EL (cell line): ENCODE measurements at places on chromosomes 7 and 10.
A peak's percentile ranks its signal among the peaks of the same experiment; 100 is the strongest.

DNA sequence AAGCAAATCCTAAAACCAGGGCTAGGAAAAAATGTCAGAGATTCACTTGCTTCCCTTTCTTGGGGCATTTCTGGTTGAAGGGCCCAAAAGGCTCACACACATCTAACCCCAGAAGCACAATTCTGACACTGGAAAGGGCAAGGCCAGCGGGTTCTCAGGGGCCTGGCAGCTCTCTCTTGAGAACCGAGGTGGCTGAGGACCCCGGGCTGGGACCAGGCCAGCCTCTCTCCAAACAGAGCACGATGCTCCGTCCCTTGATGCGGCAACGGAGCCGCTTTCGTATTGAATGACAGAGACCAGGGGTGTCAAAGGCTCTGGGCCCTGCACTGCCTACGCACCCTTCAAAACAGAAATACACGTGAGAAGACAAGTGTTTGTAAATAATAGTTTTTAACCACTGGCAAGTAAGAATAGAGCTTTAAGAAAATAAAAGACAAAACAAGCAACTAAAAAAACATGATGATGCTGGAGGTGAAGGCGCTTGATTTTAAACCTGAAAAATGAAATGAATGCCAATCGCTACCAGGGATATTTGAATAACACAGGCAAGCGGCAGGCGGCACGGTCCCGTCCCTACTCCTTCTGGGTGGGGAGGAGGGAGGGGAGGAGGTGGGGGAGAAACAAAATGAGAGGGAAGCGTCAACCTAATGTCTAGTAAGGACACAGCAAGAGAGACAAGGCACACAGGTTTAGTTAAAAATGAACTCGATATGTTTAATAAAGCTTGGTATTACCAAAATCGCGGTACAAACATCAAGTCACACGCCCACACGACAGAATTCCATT is 68.0 kb downstream of the SLC29A4 start:
- no peak for DNase-seq

DNA sequence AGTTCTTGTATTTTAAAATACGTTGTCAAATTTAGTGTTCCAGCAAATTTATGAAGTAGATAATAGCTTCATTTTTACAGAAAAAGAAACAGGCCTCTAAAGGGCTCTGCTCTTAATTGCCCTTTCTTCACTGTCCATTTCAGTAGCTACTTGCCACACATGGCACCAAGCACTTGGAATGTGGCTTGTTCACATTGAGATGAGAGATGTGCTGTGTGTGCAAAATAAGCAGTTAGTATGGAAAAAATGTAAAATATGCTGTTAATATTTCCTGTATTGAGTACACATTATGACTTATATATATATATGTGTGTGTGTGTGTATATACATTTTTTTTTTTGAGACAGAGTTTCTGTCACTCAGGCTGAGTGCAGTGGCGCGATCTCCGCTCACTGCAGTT is 19.5 kb downstream of the RBM33 start:
- DNase-seq: peak; percentile 25

DNA sequence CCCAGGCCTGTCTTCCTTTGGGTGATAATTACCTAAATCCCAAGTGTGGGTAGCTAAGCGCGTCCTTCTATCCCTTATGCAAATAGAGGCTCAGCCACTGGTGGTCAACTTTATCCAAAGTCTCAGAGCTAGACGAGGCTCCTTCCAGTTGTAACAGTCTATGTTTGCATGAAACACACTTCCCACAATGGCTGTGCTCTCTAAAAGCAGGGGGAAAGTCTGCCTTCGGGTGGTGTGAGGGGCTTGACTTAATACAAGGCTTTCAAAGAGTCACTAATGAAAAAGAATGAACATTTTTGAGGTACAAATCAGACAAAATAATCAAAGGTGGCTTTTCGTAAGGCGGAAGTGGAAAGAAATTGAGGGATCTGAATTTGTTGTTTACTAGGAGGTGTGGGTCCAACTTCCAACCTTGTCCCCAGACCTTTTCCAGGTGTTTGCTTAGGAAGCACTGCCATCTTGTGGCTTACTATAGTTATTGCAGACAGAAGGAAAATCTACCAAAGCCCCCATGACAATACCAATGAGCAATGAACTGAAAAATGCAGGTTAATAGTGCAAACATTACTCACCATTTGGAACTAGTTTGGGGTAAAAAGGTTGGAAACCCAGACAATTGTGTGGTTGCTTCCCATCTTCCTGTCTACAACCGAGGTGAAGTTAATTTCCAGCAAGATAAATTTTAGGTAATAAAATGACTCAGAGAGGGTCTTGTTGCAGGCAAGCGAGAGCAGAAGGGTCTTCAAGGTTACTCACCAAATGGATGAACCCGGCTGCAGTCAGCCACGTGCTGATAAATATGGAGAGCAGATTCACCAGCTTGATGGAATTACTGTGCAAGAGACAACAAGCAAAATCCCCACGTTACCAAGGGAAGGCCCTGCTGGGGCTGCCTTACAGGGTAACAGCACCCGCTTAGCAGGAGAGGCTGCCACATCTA is 525.7 kb downstream of the KCNMA1 start:
- DNase-seq: peak; percentile 84

- no peak for DNase-seq
Observed at GRCh38 chr7:152587366-152587765, 88.6 kb downstream of the XRCC2 start.
